Posterior vena cava (tissue), 2 donors: ENCODE measurements at places on chromosomes 12 and 14.

DNA sequence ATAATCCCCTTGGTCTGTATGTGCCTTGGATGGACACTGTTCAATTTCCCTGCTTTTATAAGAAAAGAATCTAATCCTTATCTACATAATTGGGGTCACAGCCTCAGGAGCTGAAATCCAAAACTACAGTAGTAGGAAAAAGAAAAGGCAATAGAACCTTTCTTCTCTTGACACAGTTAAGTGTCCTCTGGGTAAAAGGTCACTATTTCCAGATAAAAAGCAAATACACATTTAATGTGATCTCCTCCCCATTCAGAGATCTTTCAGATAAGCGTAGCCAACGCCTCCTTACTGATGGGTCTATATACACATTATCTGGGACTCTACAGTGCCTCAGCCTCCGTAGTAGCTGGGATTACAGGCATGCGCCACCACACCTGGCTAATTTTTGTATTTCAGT is 73.4 kb downstream of the CLIP1 start:
- no peak for DNase-seq

GRCh38 chr12:24111616-24112015 is 162.1 kb upstream of the SOX5 start:
- no peak for DNase-seq

DNA sequence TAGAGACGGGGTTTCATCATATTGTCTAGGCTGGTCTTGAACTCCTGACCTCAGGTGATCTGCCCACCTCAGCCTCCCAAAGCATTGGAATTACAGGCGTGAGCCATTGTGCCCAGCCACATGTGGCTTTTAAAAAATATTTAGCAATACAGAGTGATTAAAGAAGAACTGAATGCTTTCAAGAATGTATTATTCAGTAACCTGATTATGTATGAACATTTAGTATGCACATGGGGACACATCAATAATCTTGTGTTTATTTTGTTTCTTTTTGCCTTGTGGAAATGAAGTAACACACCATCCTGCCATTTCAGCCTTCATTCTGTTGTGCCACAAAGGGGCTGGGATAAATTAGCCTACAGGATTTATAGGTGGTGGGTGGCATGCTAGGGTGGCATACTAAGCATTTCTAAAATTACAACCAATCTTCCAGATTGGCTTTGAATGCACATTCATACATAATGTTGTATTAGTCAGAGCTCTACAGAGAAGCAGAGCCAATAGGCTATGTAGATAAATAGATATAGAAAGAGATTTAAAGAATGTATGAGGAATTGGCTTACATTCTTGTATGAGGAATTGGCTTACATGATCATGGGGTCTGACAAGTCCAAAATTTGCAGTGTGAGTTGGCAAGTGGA is 25.5 kb upstream of the TXNRD1 start:
- no peak for DNase-seq

- DNase-seq: no peak
These were observed 4.1 kb downstream of the GPRC5D start for GRCh38 chr12:12947902-12948301.

GRCh38 chr14:63860146-63860545 is 7.3 kb downstream of the SYNE2 start:
- DNase-seq: no peak

- peak; percentile 88 for DNase-seq
These were observed 376.8 kb downstream of the DPF3 start for GRCh38 chr14:72516936-72517700.
